Progenitor cell of endocrine pancreas (in vitro differentiated cells): ENCODE measurements at places on chromosomes 1 and 21.
A peak's percentile ranks its signal among the peaks of the same experiment; 100 is the strongest.

DNA sequence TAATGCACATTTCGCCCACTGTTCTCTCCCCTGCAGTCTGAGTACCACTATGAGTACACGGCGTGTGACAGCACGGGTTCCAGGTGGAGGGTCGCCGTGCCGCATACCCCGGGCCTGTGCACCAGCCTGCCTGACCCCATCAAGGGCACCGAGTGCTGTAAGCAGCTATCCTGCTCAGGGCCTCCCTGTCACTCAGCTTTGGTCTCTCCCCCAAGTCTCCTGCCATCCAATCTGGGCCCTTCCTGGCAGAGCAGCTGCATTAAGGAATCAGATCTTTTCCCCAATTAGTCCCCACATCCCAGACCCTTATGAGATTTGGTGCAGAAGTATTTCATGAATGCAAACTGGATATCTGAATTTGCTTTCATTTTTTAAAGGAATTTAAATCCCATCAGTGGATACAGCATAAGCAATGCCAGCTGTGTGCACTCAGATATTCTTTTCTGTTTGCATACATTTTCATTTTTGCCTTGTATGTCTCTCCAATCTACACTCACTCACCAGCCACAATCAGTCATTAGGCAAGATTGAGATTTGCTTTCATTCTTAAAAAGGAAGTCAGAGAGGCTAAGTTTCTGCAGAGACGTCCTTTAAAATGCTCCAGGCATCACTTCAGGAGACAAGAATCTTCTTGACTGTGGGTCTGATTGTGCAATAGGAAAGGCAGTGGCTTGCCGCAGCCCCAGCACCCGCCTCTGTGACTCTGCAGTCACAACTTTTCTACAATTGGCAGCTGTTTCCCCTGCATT, 48.1 kb downstream of the ELAPOR1 start:
- no peak for DNase-seq

- DNase-seq = no peak
These were observed 11.9 kb downstream of the TRAF3IP3 start for GRCh38 chr1:209767706-209768105.

GRCh38 chr1:204377800-204378668, 18.3 kb upstream of the PLEKHA6 start:
- DNase-seq = peak; percentile 44

GRCh38 chr1:172906778-172907592, 143.8 kb downstream of the TNFSF18 start:
- DNase-seq = no peak

DNA sequence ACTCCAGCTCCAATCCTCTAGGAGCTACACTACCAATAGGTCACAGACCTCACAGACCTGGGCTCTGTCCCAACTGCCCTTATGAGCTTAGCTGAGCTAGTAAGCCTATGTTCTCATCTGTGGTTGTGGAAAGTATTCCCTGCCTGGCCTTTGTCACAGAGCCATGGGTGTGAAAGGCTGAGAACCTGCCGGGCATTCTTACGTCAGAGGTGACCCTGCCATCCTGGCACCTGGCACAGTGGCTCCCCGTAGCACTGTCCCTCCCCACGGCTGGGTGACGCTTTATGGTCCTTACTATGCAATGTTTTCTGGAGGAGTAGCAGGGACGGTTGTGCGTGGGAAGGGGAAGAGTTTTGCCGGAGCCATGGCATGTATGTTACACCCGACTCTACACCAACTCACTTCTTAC, 3.5 kb downstream of the TNFRSF1B start:
- DNase-seq = no peak
